ENCODE measurements at places on chromosomes 16 and 17. TPM values are rescaled to one million over a fixed set of nuclear protein-coding genes. Genes with fewer than 3 reads are reported as not detected.

Gene TSNAXIP1
- total RNA-seq = 4.4 TPM

Gene EVI2B
- not detected for total RNA-seq

Gene WSCD1
- total RNA-seq = 1.5 TPM

DNA sequence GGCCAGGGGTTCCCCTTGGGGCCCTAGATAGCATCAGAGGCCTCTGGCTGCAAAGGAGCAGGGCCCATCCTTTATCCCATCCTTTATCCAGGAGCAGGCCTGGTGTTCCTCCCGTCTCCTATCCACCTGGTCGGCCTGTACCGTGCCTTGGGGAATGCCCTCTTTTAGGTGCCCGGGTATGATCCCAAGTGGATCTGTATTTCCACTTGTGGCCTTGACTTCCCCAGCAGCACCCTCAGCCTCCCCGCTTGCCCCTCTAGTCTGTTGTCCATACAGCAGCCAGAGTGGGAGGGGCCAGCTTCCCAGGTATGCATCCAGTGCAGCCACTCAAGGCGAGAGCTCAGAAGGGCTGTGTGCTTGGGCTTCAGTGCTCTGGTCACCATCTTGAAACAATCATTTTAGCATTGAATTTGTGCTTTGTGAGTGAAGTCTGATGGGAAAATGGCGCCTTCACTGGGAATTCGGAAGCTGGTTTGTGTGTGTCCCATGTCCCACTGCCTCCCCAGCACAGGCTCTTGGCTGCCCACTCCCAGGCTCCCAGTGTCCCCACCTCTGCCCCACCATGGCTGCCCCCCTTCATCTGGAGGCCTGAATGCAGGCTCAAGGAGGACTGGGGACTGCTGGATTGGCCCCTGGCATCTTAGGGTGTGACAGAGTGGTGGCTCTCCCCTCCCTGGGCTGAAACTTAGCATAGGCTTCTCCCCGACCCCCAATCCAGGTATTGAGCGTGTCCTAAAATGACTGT is 3.3 kb upstream of the RNF112 start:
- no peak overlapping the region for H3K27ac ChIP-seq
- H3K27me3 ChIP-seq = peaks cover 7% of the 10 kb centered on the region
- DNase-seq = no peak
- H3K36me3 ChIP-seq = no peaks in the 10 kb centered on the region
- no peak overlapping the region for H3K4me3 ChIP-seq

- H3K27ac ChIP-seq = peak overlapping the region; percentile 83
- H3K4me3 ChIP-seq = no peak overlapping the region
- DNase-seq = no peak
- no peaks in the 10 kb centered on the region for H3K36me3 ChIP-seq
These were observed 19.8 kb downstream of the PPL start for GRCh38 chr16:4917117-4917516.

GRCh38 chr16:81401035-81401950 is 43.3 kb upstream of the CMIP start:
- no peak for DNase-seq
- H3K27me3 ChIP-seq = no peaks in the 10 kb centered on the region
- peaks cover 3% of the 10 kb centered on the region for H3K36me3 ChIP-seq
- peaks cover 8% of the 10 kb centered on the region for H3K4me1 ChIP-seq
- no peak overlapping the region for H3K4me3 ChIP-seq
- H3K27ac ChIP-seq = no peak overlapping the region

GRCh38 chr17:28928061-28928460 is 23.3 kb downstream of the PHF12 start:
- no peak overlapping the region for H3K4me3 ChIP-seq

- DNase-seq = no peak
- H3K4me3 ChIP-seq = no peak overlapping the region
These were observed 1111.8 kb upstream of the EEF2KMT start for GRCh38 chr16:6209355-6209930.

GRCh38 chr17:35972945-35973332 is 8.4 kb downstream of the CCL16 start:
- H3K4me1 ChIP-seq = no peaks in the 10 kb centered on the region
- DNase-seq = no peak
- H3K27ac ChIP-seq = no peak overlapping the region
- H3K4me3 ChIP-seq = no peak overlapping the region
- H3K27me3 ChIP-seq = peaks cover 16% of the 10 kb centered on the region

GRCh38 chr17:57106107-57106835 is 21.2 kb downstream of the AKAP1 start:
- H3K27ac ChIP-seq = no peak overlapping the region
- DNase-seq = no peak
- H3K4me1 ChIP-seq = peaks cover 17% of the 10 kb centered on the region
- H3K36me3 ChIP-seq = peaks cover 5% of the 10 kb centered on the region

GRCh38 chr16:48317026-48317425 is 68.2 kb downstream of the SIAH1 start:
- no peaks in the 10 kb centered on the region for H3K27me3 ChIP-seq
- no peaks in the 10 kb centered on the region for H3K4me1 ChIP-seq
- H3K4me3 ChIP-seq = no peak overlapping the region

DNA sequence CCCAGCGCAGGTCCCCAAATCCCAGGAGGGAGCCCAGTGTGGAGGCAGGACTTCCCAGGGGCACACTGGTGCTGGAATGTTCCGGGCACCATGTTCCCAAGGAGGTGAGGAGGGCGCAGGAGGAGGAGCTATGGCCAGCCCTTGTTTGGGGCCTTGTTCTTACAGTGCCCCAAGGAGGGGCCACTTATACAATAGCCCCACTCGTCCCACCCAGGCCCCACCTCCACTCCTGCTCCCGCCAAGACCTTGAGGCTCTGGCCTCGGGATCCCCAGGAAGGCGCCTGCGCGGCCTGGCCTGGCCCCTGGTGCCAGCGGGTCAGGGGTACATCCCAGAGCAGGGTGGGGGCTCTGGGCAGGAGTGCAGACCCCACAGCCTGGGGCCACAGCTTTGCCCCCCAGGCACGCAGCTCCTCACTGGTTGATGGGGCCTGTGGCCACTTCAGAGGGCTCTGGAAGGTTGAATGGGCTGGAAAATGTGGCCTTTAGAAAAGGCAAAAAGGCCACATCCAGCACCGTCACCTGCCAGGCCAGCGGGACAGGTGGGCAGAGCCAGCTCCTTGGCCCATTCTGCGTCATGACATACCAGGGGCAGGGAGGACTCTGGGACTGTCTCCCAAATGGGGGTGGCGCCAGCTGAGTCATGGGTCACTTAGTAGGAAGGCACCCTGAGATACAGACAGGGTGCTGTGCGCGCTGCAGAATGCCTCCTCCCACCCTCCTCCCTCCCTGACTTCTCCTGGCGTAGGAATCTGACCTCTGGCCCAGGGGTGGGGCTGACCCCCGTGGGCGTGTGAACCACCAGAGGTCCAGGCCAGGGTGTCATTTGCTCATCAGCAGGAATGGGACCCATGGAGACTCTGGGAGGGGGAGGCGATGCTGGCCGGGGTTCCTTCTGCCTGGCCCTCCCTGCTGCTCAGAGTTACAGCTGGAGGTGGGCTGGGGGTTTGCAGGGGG is 32.3 kb upstream of the PVALEF start:
- DNase-seq = no peak
- H3K27me3 ChIP-seq = no peaks in the 10 kb centered on the region
- no peaks in the 10 kb centered on the region for H3K36me3 ChIP-seq
- no peaks in the 10 kb centered on the region for H3K4me1 ChIP-seq

All from mesothelial cell of epicardium (in vitro differentiated cells).